ENCODE measurements at places on chromosomes 6 and 20. TPM values are rescaled to one million over a fixed set of nuclear protein-coding genes. Genes with fewer than 3 reads are reported as not detected.

Gene SS18L1
- 8.9 TPM for total RNA-seq

Gene ACTL10
- total RNA-seq = 2.5 TPM

GRCh38 chr6:75794351-75794846 is 45.4 kb downstream of the MYO6 start:
- DNase-seq = no peak

DNA sequence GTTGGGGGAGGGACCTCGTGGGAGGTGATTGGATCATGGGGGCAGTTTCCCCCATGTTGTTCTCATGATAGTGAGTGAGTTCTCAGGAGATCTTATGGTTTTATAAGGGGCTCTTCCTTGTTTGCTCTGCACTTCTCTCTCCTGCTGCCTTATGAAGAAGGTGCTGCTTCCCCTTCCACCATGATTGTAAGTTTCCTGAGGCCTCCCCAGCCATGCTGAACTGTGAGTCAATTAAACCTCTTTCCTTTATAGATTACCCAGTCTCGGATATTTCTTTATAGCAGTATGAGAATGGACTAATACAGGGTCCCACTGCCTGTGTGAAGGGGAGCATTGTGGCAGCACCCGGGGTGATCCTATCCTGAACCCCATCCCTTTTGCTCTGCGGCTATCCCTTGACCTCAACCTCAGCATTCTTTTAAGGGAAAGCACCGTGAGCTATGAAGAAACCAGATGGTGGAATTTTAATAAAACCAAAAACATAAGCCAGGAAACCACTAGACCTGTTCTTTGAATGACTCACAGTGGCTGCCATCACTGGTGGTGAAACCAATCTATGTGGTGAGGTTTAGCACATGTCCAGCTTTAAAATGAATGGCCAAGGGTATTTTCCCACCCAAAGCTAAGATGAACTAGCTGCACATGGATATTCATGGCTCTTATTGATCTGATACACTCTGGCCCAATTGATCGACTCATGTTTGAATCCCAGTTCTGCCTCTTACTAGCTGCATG is 62.2 kb downstream of the ZDHHC14 start:
- peak; percentile 47 for DNase-seq

DNA sequence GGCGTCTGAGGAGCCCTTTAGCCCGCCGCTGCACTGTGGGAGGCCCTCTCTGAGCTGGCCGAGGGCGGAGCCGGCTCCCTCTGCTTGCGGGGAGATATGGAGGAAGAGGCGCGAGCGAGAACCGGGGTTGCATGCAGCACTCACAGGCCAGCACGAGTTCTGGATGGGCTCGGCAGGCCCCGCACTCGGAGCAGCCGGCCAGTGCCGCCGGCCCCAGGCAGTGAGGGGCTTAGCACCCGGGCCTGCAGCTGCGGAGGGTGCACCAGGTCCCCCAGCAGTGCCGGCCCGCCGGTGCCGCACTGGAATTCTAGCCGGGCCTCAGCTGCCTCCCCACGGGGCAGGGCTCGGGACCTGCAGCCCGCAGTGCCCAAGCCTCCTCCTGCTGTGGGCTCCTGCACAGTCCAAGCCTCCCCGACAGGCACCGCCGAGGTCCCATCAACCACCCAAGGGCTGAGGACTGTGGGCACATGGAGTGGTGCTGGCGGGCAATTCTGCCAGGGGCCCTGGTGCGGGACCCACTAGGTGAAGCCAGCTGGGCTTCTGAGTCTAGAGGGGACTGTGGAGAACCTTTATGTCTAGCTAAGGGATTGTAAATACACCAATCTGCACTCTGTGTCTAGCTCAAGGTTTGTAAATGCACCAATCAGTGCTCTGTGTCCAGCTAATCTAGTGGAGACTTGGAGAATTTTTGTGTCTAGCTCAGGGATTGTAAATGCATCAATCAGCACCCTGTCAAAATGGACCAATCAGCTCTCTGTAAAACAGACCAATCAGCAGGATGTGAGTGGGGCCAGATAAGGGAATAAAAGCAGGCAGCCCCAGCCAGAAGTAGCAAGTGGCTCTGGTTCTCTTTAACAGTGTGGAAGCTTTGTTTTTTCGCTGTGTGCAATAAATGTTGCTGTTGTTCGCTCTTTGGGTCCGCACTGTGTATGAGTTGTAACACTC is 329.7 kb upstream of the JARID2 start:
- DNase-seq = no peak

DNA sequence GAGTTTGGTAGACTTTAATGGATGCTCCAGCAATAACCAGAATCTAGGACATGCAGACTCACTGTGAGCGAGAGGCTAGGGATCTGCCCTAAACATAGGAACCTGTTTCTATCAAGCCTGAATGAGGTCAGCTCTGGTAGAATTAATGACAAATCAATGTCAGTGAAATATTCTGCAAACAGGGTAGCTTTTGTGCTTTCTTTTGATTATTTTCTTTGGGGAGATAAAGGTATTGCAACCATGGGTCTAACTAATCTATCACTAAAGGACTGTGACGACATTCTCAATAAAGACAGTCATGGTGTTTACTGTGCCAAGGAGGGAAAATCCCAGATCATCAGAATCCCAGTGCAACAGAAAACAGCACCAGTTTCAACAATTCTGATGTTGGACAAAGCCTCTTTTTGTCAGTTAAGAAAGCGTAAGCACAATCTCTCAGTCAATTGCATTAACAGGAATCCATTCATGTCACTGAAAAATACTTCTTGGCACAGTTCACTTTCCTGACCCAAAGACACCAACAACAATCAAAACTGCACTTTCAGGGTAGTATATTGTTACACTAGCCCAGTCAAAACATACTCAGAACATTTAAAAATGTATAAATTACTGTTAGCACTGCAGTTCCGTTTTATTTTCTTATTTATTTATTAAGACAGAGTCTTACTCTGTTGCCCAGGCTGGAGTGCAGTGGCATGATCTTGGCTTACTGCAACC is 36.8 kb upstream of the SMIM29 start:
- no peak for DNase-seq

DNA sequence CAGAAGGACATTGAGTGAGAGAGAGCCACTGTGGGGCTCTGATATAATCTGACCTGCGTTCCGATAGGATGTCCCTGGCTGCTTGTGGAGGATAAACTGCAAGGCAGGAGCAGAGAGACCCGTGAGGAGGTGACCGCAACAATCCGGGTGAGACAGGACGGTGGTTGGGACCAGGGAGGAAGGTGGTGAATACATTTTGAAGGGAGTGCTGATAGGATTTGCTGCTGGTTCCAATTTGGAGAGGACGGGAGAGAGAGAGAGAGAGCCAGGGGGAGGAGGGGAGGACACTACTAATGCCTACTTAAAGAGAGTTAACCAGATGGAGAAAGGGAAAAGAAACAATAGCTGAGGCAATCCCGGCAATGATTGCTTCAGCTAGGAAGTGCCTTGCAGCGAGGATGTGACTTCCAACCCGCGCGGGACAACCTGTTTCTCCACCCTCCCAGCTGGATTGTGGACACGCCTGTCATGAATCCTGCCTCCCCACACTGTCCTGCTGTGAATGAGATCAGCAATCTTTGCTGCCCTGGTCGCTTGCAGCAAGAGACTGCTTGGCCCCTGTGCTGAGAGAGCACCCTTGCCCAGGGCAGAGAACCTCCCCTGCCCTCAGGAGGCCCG is 199.0 kb upstream of the KCNG1 start:
- peak; percentile 60 for DNase-seq

DNA sequence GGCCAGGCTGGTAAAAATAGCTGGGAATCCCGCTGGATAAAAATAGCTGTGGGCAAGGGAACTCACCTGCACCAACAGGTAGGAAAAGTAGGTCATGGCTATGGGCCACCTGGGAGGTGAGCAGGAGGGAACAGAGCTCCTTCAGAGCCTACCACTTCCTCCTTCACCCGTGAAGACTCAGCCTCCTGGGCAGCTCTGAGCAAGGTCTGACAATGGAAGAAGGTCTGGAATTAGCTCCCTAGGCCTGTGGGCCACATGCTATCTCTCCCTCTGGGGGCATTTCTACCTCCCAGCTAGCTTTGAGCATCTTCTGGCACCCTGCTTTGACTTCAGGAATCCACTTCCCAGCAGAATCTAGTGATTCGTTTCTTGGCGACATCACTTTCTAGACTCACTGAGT is 153.9 kb downstream of the MRPL14 start:
- DNase-seq = peak; percentile 21

DNA sequence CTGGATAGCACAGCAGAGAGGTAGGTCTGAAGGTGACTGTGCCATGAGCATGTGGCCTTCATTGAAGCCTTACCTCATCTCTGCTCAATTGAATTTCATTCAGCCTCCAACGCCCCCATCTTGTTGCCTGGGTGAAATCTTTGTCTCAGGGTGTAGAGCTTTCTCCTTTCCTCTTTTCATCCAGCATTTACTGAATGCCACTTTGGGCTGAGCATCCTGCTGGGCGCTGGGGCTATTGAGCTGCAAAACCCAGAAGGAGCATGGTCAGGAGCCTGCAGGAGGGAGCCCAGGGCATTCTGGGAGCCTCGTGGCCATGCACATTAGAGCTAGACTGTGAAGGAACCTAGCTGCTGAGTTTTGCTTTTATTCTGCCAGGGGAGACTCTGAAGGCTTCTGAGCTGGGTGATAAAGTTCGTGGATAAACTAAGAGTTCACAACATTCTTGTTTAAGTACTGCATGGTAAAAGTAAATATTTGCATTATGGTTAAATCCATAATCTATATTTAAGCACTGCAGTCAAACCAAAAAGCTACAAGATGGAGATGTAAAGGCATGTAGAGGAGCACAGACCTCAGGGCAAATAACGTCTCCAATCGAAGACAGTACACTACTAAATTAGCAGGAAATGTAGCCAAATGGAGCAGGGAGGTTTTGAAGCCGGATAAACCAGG is 13.2 kb upstream of the ASXL1 start:
- no peak for DNase-seq

DNA sequence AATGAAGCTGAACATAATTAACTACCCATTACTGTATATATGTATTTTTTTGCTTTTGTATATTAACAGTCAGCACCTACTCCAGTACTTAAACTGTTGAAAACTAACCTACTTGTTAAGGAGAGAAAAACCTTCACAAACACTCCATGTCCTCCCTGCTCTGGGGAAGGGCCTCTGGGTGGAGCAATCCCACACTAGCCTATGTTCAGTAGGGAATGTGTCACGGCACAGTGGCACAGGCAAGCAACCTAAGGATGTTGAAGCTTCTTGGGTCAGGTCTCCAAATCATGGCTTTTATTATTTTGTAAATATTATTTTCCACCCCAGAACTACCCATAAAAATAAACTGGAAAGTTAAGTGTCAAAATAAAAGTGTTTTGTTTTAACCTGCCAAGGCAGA is 5.3 kb downstream of the MAN1A1 start:
- no peak for DNase-seq

DNA sequence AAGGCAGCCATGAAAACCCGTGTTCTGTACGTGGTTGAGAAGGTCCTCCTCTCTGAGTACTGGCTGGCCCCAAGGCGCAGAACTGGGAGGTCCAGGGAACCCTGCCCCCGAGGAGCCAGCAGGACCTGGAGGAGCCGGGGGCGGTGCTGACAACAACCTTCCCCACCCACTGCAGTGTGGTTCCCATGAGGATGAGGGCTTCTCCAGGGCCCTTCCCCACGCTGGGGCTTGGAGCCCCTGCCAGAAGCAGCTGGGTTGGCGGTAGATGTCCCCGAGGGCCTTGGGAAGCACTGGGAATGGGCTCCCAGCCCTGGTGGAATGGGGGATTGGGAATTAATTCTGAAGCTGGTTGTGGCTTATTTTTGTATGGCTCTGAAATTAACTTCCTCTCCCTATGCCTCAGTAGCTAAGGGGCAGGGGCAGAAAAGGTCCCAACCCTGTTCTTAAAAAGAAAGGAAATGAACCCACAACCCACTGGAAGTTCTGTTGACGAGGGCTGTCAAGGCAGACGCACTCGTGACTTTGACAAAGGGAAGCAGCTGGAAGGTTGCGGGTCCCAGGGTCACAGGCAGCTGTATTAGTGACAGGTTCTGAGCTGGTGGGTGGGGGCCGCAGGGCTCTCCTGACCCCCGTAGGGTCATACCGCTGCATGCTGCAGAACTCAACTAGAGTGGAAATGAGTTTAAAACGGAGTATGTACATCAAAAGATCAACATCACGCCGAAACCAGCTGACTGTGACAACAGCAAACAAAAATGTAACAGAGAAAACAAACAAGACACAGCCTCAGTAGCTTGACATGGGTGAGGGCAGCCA is 13.9 kb upstream of the HELZ2 start:
- DNase-seq = no peak

DNA sequence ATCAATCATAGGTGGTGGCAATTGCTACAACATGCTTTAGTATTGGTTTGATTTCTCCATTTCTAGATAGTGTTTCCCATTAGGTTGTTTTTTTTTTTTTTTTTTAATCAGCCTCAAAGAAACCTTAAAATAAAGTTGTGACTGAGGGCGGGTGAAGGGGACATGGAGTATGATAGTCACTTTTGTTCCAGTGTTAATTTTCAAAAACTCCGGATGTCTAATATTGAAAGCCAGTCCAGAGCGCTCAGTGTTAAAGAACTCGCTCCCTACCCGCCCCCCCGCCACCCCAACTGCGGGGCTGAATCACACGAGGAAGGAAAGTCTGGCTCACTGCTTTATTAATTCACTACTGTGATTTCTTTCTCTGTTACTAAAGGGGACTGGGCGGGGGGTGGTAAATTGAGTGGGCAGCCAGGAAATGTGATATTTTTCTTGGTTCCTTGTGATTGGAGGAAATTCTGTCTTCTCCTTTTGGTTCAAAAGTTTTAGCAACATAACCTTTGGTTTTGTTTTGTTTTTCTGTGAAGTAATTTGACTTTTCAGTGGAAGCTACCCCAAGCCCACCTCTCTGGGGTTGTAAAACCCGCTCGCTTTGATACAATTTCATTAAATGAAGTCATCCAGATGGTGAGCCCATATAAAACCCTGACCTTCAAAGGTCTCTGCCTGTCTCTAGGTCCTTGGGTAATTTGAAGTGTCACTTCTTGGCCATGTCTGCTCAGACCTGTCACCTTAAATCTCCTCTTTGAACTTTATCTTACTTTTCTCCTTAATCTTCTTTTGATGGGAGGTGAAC is 38.0 kb downstream of the TNFAIP3 start:
- no peak for DNase-seq

DNA sequence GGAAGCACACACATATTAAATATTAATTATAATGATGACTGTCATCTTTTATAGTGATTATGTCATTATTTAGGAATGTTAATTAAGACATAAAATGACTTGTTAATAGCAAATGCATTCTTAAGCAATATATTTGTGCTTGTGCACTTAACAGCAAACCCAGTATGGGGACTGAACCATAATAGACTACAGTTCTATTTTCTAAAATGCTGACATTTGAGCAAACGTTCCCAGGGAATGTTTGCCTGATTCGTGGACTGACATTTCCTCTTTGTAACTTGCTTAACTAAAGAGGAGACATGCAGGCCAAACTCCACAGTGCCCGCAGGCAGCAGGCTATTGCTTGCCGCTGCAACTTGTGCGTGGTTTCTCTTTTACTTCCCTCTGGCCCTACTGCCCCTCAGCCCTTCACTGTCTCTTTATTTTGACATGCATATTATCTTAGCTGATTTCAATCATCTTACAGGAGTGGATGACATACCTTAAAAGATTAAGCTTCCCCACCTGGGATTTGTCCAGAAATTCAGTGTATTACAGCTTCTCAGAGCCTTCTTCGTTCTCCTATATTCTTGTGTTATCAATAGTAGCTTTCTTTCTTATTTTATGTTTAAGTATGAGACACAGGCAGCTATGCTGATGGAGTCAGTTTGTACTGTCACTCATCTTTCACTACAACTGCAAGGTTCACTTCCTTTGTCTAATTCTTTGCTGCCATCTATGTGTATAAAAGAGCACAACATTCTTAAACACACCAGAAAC is 141.5 kb downstream of the GMDS start:
- DNase-seq = peak; percentile 76

GRCh38 chr6:79833964-79834284 is 113.4 kb downstream of the ELOVL4 start:
- no peak for DNase-seq
